Thymus (tissue), 14 donors: ENCODE measurements at places on chromosomes 3 and 15. TPM values are rescaled to one million over a fixed set of nuclear protein-coding genes. Genes with fewer than 3 reads are reported as not detected.

SLC30A4 gene
- total RNA-seq, result 1.2 TPM

SERINC4 gene
- total RNA-seq, result 0.05 TPM

KCNH8 gene
- 0.33 TPM for total RNA-seq

FBXO40 gene
- total RNA-seq, result under 0.01 TPM

ZNF660 gene
- 3.1 TPM for total RNA-seq

GOLGA6D gene
- 0.05 TPM for total RNA-seq

MAGEL2 gene
- 0.19 TPM for total RNA-seq

CHRM5 gene
- total RNA-seq, result not detected

MAP1A gene
- 12.7 TPM for total RNA-seq

RETNLB gene
- total RNA-seq, result not detected

CYP1A1 gene
- total RNA-seq, result 0.09 TPM

MME gene
- total RNA-seq, result 21.2 TPM

OXTR gene
- 0.80 TPM for total RNA-seq

ZNF774 gene
- 1.2 TPM for total RNA-seq

ISLR2 gene
- 0.19 TPM for total RNA-seq

TNIK gene
- 9.0 TPM for total RNA-seq

ACSBG1 gene
- 7.9 TPM for total RNA-seq

GADL1 gene
- 0.09 TPM for total RNA-seq

CACNA2D2 gene
- total RNA-seq, result 0.57 TPM

SLC25A20 gene
- total RNA-seq, result 26.3 TPM

PSTPIP1 gene
- 16.0 TPM for total RNA-seq

SLC15A2 gene
- total RNA-seq, result 1.0 TPM

MYNN gene
- total RNA-seq, result 26.1 TPM

DUOXA1 gene
- 0.24 TPM for total RNA-seq

ACTC1 gene
- total RNA-seq, result 9.6 TPM

TTLL13 gene
- total RNA-seq, result 0.14 TPM

TMPRSS7 gene
- 0.09 TPM for total RNA-seq

UCN2 gene
- total RNA-seq, result 0.09 TPM
